Left lobe of liver (tissue), 2 donors: ENCODE measurements at places on chromosomes 12 and 14. TPM values are rescaled to one million over a fixed set of nuclear protein-coding genes. Genes with fewer than 3 reads are reported as not detected.

The ACRBP gene
- 3.2 TPM for total RNA-seq

The ZCCHC8 gene
- 9.9 TPM for total RNA-seq

The POTEM gene
- not detected for total RNA-seq

The TEX22 gene
- 1.3 TPM for total RNA-seq

- no peak for DNase-seq
These were observed 75.3 kb downstream of the ITPK1 start for GRCh38 chr14:93040443-93040842.

DNA sequence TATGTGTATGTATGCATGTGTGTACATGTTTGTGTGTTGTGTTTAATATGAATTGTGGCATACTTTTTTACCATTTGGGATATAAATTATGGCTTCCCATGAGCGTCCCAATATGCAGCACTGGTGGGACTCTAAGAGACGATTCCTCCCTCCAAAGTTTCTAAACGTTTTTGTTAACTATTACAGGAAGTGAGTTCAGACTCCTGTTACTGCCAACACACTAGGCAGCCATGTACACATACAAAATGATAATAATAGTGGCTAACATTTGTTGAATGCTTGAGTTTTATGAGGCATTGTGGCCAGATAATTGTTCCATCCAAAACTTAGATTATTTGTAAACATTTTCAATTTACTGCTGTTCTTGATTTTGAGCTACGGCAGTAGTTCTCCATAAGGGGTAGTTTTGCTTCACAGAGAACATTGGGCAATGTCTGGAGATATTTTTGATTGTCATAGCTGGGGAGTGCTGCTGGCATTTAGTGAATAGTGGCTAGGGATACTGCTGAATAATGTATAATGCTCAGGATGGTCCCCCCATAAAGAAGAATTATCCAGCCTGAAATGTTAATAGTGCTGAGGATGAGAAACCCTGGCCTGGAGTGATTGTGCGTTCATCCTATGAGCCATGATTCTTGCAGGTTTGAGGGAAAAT is 45.1 kb downstream of the ARID2 start:
- DNase-seq = no peak

DNA sequence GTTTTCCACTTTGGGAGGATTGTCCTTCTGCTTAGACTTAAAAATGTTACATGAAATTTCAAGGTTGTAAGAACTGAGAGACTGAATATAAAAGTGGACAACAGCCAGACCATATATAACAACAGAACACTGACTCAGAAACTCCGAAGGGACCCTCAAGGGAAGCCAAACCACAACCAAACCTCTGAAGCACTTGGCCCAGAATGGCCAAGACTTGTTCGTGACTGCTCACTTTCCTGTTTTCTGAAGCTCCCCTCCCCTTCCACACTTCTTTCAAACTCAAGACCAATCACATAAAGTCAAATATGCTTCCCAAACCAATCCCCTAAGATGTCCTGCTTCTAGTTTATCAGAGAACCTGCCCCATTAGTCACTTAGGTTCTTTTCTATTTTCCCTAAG is 13.7 kb downstream of the OR6J1 start:
- DNase-seq = no peak

DNA sequence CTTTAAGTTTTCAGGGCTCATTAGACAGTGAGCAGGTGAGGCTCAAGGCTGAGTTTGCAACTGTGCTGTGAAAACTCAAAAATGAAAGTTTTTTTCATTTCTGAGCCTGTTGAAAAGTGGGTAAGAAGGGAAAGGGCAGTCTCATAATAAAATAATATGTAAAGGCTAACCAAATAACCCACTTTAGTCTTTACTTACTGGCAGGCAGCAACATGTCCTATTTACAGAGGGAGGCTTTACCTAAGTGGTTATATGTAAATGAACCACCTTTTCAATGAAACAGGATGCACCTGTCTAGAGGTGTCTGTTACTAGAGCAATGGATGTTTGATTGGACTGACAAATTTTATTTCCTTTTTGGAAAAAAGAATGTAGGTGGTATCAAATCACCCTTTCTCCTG is 158.0 kb downstream of the ETV6 start:
- no peak for DNase-seq

DNA sequence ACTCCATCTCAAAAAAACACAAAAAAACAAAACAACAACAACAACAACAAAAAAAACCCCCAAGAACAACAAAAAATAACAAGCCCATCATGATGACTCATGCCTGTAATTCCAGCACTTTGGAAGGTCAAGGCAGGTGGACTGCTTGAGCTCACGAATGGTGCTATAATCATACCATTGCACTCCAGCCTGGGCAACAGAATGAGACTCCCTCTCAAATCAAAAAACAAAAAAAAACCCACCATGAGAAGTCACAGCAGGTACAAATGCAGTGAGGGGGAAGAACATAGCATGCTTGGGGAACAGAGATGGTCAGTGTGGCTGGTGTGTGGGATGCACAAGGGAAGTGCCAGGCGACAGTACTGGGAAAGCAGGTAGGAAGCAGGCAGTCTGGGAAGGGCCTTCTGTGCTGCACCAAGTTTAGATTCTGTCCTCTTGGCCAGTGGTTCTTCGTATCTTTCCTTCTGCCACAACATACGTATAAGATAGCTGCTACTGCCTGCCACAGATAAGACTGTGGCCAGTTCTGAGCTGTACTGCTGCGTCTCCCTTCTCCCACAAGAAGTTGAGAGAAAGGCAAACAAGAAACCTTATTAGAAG is 28.0 kb downstream of the ATG14 start:
- no peak for DNase-seq
